ENCODE measurements at places on chromosomes 11 and 22.

GRCh38 chr11:128884703-128885338, 6.3 kb upstream of the KCNJ5 start:
- DNase-seq = peak; percentile 26

DNA sequence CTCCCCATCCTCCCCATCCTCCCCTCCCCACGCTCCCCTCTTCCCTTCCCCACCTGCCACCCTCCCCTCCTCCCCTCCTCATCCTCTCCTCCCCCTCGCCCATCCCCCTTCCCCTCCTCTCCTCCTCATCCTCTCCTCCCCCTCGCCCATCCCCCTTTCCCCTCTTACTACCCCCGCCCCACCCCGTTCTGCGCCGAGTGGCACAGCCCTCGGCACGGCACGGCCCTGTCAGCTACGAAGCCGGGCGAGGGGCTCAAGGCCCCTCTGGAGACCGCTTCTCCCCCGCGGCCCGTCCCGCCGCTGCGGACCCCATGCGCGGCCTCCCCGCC, 449.9 kb downstream of the OPCML start:
- DNase-seq = no peak

DNA sequence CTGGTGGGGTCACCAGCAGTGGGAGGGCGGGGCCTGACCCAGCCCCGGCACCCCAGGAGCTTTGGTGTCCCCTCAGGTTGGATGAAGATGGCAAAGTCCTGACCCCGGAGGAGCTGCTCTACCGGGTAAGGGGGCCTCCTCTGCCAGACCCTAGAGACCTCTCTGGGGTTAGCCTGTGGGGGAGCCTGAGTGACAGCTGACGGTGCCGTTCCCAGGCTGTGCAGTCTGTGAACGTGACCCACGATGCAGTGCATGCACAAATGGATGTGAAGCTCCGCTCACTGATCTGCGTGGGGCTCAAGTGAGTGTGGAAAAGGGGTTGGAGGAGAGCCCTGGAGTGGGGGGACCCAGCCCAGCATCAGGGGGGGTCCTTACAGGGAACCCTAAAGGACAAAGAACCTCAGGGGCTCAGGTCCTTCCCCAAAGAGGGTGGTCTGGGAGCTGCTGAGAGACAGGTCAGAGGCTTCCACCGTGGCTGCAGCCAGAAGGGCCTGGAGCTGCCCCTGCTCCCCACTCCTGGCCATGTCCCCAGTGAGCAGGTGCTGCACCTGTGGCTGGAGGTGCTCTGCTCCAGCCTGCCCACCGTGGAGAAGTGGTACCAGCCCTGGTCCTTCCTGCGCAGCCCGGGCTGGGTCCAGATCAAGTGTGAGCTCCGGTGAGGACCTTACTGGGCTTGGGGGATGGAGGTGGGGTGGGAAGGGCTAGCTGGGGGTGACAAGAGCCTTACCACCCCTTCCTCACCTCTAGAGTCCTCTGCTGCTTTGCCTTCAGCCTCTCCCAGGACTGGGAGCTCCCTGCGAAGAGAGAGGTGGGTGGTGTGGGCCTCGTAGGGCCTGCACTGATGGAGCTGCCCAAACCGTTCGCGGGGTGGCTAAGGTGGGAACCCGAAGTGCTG, 38.6 kb downstream of the SGSM3 start:
- DNase-seq = no peak

GRCh38 chr11:35390737-35391682, 28.3 kb downstream of the SLC1A2 start:
- peak; percentile 35 for DNase-seq

DNA sequence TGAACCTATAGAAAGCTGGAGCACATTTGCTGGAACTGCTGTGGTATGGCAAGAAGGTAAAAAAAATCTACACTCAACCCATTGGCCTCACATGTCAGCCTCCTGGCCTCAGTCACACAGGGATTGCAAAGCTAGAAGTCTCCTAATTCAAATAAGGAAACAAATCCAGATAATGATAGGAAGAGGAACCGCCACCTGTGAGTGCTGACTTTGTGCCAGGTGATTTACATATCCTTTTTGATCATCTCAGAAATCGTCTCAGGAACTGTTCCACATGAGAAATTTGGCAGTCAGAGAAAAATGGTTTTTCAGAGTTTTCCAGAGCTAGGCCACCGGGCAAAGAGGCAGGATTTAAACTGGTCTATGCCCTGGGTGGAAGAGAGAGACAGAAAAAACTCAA, 986 bp downstream of the NLRP10 start:
- DNase-seq = no peak

- no peak for DNase-seq
Observed at GRCh38 chr22:37222440-37222971, 10.2 kb upstream of the SSTR3 start.
